Astrocyte (in vitro differentiated cells and primary cell): ENCODE measurements at places on chromosomes 13 and 19.

DNA sequence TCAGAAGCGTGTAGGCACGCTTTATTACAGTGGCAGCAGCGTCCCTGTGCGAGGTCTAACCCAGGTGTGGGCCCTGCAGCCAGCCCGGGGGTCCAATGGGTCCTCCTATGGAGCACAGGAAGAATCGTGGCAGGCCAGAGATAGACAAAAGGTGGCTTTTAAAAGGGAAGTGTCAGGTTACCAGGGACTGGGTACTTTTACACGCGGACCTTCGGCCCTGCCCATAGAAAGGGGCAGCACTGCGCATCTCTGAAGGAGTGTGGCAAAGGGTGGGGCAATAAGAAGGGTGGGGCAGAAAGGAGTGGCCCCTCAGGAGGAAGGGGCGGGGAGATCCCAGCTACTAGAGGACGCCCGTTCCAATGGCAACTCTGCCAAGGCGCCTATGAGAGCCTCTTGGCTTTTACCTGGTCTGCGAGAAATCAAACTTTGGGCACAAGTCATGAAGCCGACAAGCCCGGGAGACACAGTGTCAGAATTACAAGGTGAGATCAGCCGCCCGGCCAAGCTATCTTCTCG is 1419.8 kb downstream of the UQCRFS1 start:
- DNase-seq = peak; percentile 75
- peaks cover 5% of the 10 kb centered on the region for H3K36me3 ChIP-seq
- peak overlapping the region; percentile 90 for H3K4me3 ChIP-seq

- no peak overlapping the region for H3K4me3 ChIP-seq
- no peak for DNase-seq
- no peaks in the 10 kb centered on the region for H3K4me1 ChIP-seq
- no peaks in the 10 kb centered on the region for H3K36me3 ChIP-seq
- no peak overlapping the region for H3K27ac ChIP-seq
These were observed 66.3 kb downstream of the IRS2 start for GRCh38 chr13:109719962-109720646.

GRCh38 chr13:27355894-27356293 is 68.5 kb upstream of the GTF3A start:
- no peak overlapping the region for H3K4me3 ChIP-seq
- no peaks in the 10 kb centered on the region for H3K36me3 ChIP-seq
- peaks cover 8% of the 10 kb centered on the region for H3K27me3 ChIP-seq

DNA sequence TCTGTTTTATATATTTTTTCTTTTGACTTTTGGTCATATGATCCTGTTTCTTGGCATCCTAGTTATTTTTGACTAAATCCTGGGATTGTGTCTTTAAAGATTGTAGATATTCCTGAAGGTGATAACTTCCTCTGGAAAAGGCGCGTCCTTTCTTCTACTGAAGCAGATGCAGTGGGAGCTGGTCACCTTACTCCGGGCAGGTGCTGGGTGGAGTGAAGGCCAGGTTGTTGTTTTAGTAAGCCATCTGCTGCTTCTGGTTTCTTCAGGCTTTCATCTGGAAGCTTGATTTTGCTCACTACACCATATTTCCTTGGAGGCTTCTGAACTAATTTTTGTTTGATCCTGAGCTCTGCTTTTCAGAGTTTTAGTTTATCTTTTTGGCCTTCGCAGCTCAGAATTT is 21.5 kb downstream of the URI1 start:
- H3K27ac ChIP-seq = no peak overlapping the region
- no peak for DNase-seq
- peaks cover 22% of the 10 kb centered on the region for H3K4me1 ChIP-seq
- no peaks in the 10 kb centered on the region for H3K36me3 ChIP-seq
- no peak overlapping the region for H3K4me3 ChIP-seq
- no peaks in the 10 kb centered on the region for H3K27me3 ChIP-seq

DNA sequence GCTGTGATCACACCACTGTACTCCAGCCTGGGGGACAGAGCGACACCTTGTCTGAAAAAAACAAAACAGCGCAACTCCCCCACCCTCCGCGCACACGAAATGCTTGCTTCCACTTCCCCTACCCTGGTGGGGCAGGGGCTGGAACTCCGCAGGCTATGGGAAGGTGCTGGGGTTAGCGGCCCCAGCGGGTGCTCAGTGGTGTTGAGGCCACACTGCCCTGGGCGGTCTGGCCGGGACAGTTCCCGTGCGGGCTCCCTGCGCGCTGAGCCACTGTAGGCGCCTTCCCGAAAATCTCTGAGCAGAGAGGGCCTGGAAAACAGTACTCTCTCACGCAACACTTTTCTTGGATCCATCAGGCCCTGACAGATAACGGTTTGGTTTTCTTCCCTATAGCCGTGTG is 1.1 kb upstream of the WTIP start:
- H3K27ac ChIP-seq = no peak overlapping the region
- no peak overlapping the region for H3K4me3 ChIP-seq
- peaks cover 18% of the 10 kb centered on the region for H3K4me1 ChIP-seq
- no peaks in the 10 kb centered on the region for H3K27me3 ChIP-seq
- no peaks in the 10 kb centered on the region for H3K36me3 ChIP-seq

DNA sequence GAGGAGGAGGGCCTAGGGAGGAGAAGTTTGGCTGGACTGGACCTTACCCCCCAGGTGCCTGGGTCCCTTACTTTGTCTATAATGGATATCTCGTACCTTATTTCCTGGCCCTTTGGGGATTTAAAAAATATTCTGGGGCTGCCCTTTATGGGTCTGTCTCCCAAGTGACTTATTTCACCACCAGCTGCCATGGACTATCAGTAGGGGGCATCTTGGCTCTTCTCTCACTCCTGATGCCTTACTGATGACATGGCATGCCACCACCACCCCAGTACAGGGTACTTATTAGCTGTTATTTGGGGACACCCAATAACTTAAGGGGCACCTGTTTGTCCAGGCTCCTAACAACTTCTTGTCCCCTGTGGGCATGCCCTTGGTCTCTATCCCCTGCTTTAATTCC is 38.0 kb downstream of the NFIX start:
- no peaks in the 10 kb centered on the region for H3K27me3 ChIP-seq
- no peak overlapping the region for H3K27ac ChIP-seq
- H3K36me3 ChIP-seq = no peaks in the 10 kb centered on the region
- DNase-seq = no peak
- peaks cover 63% of the 10 kb centered on the region for H3K4me1 ChIP-seq
- no peak overlapping the region for H3K4me3 ChIP-seq

DNA sequence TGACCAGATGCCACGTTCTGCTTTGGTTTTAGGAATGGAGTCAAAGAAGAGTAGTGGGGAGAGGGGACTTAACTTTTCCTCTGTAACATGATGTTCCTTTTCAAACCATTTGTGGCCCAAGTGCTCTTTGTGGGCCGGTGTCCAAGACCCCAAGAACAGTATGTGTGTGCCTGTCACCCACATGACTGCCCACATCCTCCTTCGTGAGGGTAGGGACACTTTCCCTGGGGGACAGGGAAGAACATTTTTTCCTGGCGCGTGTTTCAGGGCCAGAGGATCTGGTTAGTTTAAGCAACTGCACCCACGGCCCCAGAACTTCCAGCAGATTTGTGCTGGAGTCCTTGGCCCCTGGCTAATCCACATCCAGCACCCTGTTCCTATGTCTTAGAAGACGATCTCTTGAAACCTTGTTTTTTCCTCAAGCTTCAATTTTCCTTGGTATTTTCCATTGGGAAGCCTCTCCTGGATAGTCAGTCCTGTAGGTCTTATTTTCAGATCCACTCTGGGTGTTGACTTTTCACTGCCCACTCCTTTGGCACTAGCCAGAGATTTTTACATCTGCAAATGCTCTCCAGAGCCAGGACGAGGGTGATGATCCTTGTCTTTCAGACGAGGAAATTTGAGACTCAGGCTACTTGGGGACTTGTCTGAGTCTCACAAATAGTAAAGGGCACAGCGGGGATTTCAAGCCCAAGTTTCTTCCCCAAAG is 10.8 kb upstream of the CCDC97 start:
- DNase-seq = no peak
- H3K36me3 ChIP-seq = peaks cover 89% of the 10 kb centered on the region
- peaks cover 33% of the 10 kb centered on the region for H3K4me1 ChIP-seq
- H3K27me3 ChIP-seq = no peaks in the 10 kb centered on the region
- H3K4me3 ChIP-seq = no peak overlapping the region

- H3K4me1 ChIP-seq = no peaks in the 10 kb centered on the region
- no peak overlapping the region for H3K27ac ChIP-seq
- no peak for DNase-seq
- H3K4me3 ChIP-seq = no peak overlapping the region
- H3K36me3 ChIP-seq = no peaks in the 10 kb centered on the region
These were observed 5.6 kb downstream of the STXBP2 start for GRCh38 chr19:7642295-7643030.

DNA sequence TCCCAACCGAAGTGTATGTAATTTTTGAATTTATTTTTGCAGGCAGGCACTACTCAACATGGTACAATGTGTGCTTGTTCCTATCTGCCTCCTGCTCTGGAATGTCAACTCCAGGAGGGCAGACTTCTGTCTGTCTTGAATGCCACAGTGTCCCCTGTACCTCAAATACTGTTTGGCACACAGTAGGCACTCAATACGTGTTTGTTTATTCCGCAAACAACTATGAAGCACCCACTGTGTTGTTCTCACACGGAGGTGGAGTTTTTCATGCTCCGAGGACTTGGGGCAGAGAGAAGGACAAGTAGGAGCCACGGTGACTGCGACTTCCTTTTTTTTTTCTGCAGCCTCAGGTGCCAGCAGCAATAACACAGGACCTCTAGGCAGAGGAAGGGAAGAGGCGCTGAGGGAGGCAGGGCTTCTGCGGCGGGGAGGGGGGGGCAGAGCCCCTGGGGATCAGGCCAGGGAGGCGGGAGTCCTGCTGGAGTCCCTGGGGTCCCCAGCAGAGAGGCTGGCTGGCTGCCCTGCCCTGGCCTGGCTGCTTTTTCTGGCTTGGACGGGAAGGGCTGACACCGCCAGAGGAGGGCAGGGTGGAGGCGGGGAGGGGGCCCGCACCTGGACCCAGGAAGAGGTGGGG is 29.3 kb upstream of the TNFAIP8L1 start:
- peaks cover 7% of the 10 kb centered on the region for H3K27me3 ChIP-seq
- DNase-seq = no peak
- no peak overlapping the region for H3K4me3 ChIP-seq
- H3K36me3 ChIP-seq = no peaks in the 10 kb centered on the region
- H3K27ac ChIP-seq = no peak overlapping the region

- H3K4me3 ChIP-seq = no peak overlapping the region
- no peaks in the 10 kb centered on the region for H3K27me3 ChIP-seq
- H3K27ac ChIP-seq = no peak overlapping the region
- DNase-seq = peak; percentile 36
- no peaks in the 10 kb centered on the region for H3K36me3 ChIP-seq
These were observed 249.1 kb downstream of the GPC5 start for GRCh38 chr13:91647361-91647990.

DNA sequence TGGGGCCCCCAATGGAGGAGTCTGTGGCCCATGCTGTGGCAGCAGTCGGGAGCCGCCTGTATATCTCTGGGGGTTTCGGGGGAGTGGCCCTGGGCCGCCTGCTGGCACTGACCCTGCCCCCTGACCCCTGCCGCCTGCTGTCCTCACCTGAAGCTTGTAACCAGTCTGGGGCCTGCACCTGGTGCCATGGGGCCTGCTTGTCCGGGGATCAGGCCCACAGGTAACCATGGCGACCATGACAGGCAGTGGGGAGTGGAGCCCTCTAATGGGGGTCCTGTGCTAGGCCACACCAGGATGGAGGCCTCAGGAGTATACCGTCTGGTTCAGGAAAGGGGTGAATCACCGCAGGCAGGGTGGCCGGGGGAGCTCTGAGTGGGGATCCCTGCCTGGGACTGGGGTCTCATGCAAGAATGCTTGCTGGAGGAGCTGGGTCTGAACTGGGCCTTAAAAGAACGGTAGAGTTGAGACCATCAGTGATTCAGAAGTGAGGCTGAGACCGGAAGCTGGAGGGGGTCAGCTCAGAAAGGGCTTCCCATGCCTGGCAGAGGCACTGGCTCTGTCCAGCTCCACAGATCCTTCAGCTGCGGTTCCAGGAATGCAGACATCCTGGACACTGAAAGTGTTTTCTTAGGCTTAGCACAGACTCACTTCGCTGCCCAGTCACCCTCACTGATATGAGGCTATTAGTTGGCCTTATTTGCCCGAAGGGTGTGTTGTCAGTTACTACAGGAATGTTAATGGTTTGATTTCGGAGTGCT is 29.1 kb downstream of the CNFN start:
- no peaks in the 10 kb centered on the region for H3K27me3 ChIP-seq
- H3K4me1 ChIP-seq = no peaks in the 10 kb centered on the region
- no peak overlapping the region for H3K4me3 ChIP-seq
- H3K27ac ChIP-seq = no peak overlapping the region
- H3K36me3 ChIP-seq = peaks cover 4% of the 10 kb centered on the region

- peaks cover 14% of the 10 kb centered on the region for H3K4me1 ChIP-seq
- no peaks in the 10 kb centered on the region for H3K27me3 ChIP-seq
- H3K36me3 ChIP-seq = peaks cover 36% of the 10 kb centered on the region
- H3K4me3 ChIP-seq = peak overlapping the region; percentile 98
- DNase-seq = no peak
These were observed 3.0 kb downstream of the RPL13A start for GRCh38 chr19:49490287-49491029.

- no peak overlapping the region for H3K27ac ChIP-seq
- H3K36me3 ChIP-seq = no peaks in the 10 kb centered on the region
- no peak overlapping the region for H3K4me3 ChIP-seq
- no peak for DNase-seq
- H3K4me1 ChIP-seq = no peaks in the 10 kb centered on the region
These were observed 69.6 kb downstream of the RNASEH2B start for GRCh38 chr13:50979187-50979586.

DNA sequence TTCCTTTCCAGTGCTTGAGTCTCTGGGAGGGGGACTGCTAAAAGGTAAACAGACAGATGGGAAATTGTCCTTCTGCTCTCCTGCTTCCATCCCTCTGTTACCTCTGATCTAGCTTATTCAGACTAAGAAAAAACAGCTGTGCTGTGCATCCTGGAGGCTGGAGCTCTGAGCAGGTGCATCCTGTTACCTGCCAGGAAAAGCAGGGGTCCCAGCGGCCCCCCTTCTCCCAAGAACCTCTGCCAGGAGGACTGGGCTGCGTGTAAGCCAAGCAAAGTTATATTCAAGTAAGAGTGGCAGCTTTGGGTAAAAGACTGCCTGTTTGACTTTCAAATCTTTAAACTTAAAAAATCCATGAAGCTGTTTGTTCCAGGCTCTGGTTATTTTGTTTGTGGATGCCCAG is 75.1 kb downstream of the C13orf42 start:
- no peaks in the 10 kb centered on the region for H3K36me3 ChIP-seq
- H3K27ac ChIP-seq = no peak overlapping the region
- peaks cover 3% of the 10 kb centered on the region for H3K27me3 ChIP-seq
- DNase-seq = no peak
- no peak overlapping the region for H3K4me3 ChIP-seq

GRCh38 chr13:51584731-51585672 is 740 bp downstream of the WDFY2 start:
- peak overlapping the region; percentile 68 for H3K27ac ChIP-seq
- H3K27me3 ChIP-seq = no peaks in the 10 kb centered on the region

GRCh38 chr13:43203781-43204180 is 180.4 kb downstream of the DNAJC15 start:
- H3K27ac ChIP-seq = no peak overlapping the region
- H3K4me1 ChIP-seq = no peaks in the 10 kb centered on the region
- H3K36me3 ChIP-seq = no peaks in the 10 kb centered on the region
- no peaks in the 10 kb centered on the region for H3K27me3 ChIP-seq

GRCh38 chr13:35789335-35790165 is 313.1 kb upstream of the MAB21L1 start:
- no peaks in the 10 kb centered on the region for H3K36me3 ChIP-seq
- H3K4me3 ChIP-seq = no peak overlapping the region
- H3K27me3 ChIP-seq = no peaks in the 10 kb centered on the region
- H3K27ac ChIP-seq = no peak overlapping the region
- H3K4me1 ChIP-seq = no peaks in the 10 kb centered on the region

- peaks cover 10% of the 10 kb centered on the region for H3K36me3 ChIP-seq
- no peaks in the 10 kb centered on the region for H3K27me3 ChIP-seq
- peak overlapping the region; percentile 77 for H3K27ac ChIP-seq
- no peak for DNase-seq
- H3K4me3 ChIP-seq = peak overlapping the region; percentile 97
These were observed 816 bp downstream of the RPS28 start for GRCh38 chr19:8321986-8322637.
